ENCODE measurements at places on chromosomes 6 and 20. TPM values are rescaled to one million over a fixed set of nuclear protein-coding genes. Genes with fewer than 3 reads are reported as not detected.

- no peaks in the 10 kb centered on the region for H3K36me3 ChIP-seq
- no peak overlapping the region for H3K4me3 ChIP-seq
- DNase-seq, result no peak
Measured at GRCh38 chr6:11462742-11463397, 74.7 kb upstream of the TMEM170B start.

GRM1 gene
- 0.07 TPM for total RNA-seq

CDC5L gene
- total RNA-seq, result 34.6 TPM

- peaks cover 2% of the 10 kb centered on the region for H3K4me1 ChIP-seq
- no peak overlapping the region for H3K27ac ChIP-seq
- H3K36me3 ChIP-seq, result peaks cover under 1% of the 10 kb centered on the region
- DNase-seq, result no peak
Measured at GRCh38 chr6:51913265-51913664, 174.1 kb downstream of the PKHD1 start.

ZSCAN9 gene
- total RNA-seq, result 11.5 TPM

DNA sequence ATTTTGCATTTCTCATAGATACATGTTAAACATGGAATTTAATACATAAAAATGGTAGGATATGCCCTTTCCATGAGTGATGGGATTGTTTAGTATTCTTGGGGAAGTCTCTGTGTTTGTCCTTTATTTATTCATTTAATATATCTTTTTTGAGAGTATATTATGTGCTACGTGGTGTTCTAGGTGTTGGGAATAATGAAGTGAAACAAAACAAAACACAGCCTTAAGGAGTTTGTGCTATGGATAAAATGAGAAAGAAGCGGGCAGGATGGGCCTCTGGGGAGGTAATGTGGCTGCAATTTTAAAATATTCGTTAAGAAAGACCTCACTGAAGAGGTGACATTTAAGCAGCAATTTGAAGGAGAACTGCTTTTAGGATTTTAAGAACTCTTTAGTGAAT is 851.5 kb downstream of the MAFB start:
- H3K4me3 ChIP-seq, result no peak overlapping the region
- DNase-seq, result no peak
- no peak overlapping the region for H3K27ac ChIP-seq
- no peaks in the 10 kb centered on the region for H3K27me3 ChIP-seq
- no peaks in the 10 kb centered on the region for H3K4me1 ChIP-seq

FAM209A gene
- total RNA-seq, result not detected

DNA sequence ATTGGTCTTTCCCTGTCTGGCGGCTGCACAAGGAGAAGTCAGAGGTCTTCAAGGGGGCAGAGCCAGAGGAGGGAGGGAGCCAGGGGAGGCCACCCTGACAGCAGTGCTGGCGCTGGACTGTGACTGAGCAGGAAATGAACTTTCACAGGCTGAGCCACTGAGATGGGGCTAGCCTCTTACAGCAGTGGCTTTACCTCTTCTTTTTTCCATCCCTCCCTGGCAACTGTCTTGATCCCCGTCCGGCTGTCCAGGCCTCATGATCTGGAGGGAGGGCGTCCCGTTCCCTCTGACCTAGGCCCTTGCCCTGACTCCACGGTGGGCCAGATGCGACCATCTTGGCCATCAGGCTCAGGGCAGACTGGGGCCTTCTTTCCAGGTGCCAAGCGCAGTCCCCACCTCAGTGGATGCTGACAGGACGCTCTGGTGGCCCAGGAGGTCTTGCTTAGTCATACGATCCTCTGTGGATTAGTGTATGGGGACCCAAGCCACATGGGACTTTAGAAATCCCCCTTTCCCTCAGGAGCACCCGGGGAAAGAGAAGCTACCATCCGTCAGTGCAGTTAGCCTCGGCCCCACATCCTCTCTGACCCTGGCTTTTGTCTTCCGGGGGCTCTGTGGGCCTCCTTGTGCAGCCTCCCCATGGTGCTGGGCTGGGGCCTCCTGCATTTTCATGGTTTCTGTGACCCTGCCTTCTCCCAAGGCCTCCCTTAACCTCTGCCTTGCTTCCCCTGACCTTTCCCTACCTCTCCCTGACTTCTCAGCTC is 57.4 kb upstream of the CCDC167 start:
- H3K27ac ChIP-seq, result no peak overlapping the region
- no peak overlapping the region for H3K4me3 ChIP-seq
- no peak for DNase-seq
- no peaks in the 10 kb centered on the region for H3K27me3 ChIP-seq
- H3K4me1 ChIP-seq, result no peaks in the 10 kb centered on the region

OR2B6 gene
- total RNA-seq, result not detected

TPD52L2 gene
- total RNA-seq, result 98.4 TPM

RIPOR2 gene
- total RNA-seq, result 5.0 TPM

- H3K27me3 ChIP-seq, result no peaks in the 10 kb centered on the region
- DNase-seq, result no peak
- H3K4me1 ChIP-seq, result peaks cover 5% of the 10 kb centered on the region
- no peak overlapping the region for H3K4me3 ChIP-seq
- peaks cover 74% of the 10 kb centered on the region for H3K36me3 ChIP-seq
- H3K27ac ChIP-seq, result no peak overlapping the region
Measured at GRCh38 chr6:28393912-28394662, 5.5 kb downstream of the ZSCAN12 start.

DNA sequence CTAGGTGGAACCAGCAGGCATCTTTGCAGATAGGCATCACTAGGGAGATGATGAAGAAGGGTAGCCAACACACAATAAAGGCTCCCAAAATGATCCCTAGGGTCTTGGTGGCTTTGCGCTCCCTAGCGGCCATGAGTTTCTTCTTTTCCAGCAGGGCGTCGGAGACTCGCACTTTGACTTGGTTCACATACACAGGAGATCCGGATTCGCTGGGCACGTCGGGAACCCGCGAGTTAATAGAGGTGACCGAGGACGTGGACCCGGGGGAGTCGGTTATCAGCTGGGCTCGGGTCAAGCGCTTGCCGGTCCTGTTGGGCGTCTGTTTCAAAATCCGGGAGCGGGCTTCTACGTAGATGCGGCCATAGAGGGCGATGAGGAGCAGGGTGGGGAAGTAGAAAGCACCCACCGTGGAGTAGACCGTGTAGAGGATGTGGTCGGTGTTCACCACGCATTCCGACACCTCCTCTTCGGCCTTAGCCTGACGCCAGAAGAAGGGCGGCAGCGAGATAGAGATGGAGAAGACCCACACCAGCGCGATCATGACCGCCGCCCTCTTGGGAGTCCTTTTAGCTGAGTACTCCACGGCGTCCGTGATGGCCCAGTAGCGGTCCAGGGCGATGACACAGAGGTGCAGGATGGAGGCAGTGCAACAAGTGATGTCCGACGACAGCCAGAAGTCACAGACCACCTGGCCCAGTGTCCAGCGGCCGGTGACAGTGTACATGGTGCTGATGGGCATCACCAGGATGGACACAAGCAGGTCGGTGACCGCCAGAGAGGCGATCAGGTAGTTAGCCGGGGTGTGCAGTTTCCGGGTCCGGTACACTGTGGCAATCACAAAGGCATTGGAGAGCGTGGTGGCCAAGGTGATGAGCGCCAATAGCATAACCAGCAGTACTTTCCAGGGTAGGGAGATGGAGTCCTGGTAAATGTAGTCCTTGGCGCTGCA is 658 bp downstream of the HTR1B start:
- peak overlapping the region; percentile 84 for H3K4me3 ChIP-seq
- peaks cover 17% of the 10 kb centered on the region for H3K27me3 ChIP-seq
- peak; percentile 73 for DNase-seq
- peaks cover 2% of the 10 kb centered on the region for H3K36me3 ChIP-seq

C20orf202 gene
- total RNA-seq, result 0.13 TPM

FRMD1 gene
- not detected for total RNA-seq

DNA sequence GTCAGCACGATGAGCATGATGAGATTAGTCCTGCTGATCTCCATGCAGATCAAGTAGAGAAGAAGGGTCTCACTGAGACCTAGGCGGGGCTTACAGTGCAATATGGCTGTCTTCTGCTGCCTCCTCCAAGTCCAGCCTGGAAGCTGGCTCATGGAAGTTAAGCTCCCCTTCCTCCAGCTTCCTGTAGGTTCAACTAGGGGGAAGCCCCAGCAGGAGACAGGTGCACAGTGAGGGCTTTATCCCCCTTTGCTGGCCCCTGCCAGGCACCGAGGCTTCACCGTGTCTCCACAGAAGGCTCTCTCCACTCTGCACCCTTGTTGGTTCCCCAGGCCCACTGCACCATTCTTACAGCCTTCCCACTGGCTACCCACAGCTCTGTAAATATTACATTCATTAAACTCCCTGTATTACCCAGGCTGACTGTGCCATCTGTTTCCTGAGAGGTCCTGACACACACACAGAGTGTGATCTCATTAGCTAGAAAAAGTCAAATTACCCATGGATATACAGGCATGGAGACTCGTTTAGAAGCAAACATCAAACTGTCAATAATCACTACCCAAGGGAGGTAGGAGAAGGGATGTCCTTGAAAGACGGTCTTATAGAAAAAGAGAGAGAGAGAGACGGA is 90.4 kb downstream of the SLC2A10 start:
- no peaks in the 10 kb centered on the region for H3K4me1 ChIP-seq
- no peak overlapping the region for H3K27ac ChIP-seq
- no peaks in the 10 kb centered on the region for H3K27me3 ChIP-seq
- H3K36me3 ChIP-seq, result no peaks in the 10 kb centered on the region

PXDC1 gene
- total RNA-seq, result 3.1 TPM

DNA sequence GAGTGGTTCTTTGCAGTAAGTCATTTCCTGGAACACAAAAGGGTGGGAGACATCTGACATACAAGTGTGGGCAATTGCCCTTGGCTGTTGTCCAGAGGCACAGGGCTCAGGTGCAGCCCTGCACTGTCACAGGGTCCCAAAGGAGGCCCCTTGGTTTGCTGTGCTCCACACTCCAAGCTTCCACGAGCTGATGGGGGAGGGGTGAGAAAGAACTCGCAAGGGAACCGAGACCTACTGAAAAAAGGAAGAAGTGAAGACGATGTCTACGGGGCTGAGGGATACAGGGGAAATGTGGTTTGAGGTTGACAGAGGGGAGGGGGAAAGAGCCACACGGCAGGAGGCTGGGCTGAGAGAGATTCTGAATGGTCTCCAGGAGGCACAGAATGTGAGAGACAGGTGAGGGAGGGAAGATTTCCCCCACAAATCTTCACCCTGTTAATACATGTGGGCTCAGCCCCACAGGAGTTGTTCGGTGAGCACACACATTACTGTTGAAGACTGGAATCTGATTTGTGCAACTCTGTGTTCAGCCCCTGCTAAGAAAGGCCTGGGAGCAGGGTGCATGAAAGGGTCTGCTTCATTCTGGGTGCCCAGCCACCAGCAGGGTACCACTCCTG is 123.4 kb downstream of the LY86 start:
- no peak overlapping the region for H3K4me3 ChIP-seq
- no peaks in the 10 kb centered on the region for H3K27me3 ChIP-seq
- no peaks in the 10 kb centered on the region for H3K36me3 ChIP-seq
- DNase-seq, result no peak
- H3K27ac ChIP-seq, result no peak overlapping the region
- peaks cover 3% of the 10 kb centered on the region for H3K4me1 ChIP-seq

DDX43 gene
- not detected for total RNA-seq

DEFB119 gene
- total RNA-seq, result not detected

GSTA2 gene
- total RNA-seq, result not detected

DNA sequence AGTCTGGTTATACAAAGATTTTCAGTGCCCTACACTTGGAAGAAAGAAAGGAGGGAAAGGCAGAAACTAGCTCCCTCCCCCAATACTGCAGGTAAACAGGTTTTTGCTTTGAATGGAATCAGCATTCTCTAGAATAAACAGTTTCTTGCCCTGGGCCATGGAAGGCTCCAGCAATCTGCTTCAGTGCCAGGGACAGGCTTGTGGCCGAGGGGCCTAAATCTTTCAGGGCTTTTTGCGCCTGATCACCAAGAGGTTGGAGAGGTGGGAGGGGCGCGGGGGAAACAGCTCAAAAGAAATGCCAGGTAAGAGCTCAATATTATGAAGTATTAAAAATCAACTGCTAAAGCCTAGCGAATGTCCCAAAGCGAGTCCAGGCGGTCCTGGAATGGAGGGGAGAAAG is 23.8 kb downstream of the TFAP2B start:
- no peak overlapping the region for H3K27ac ChIP-seq
- no peaks in the 10 kb centered on the region for H3K36me3 ChIP-seq
- peaks cover 86% of the 10 kb centered on the region for H3K27me3 ChIP-seq
- peak; percentile 59 for DNase-seq

TFAP2D gene
- total RNA-seq, result not detected

SRMS gene
- total RNA-seq, result 0.70 TPM

APOBEC2 gene
- total RNA-seq, result not detected

DNA sequence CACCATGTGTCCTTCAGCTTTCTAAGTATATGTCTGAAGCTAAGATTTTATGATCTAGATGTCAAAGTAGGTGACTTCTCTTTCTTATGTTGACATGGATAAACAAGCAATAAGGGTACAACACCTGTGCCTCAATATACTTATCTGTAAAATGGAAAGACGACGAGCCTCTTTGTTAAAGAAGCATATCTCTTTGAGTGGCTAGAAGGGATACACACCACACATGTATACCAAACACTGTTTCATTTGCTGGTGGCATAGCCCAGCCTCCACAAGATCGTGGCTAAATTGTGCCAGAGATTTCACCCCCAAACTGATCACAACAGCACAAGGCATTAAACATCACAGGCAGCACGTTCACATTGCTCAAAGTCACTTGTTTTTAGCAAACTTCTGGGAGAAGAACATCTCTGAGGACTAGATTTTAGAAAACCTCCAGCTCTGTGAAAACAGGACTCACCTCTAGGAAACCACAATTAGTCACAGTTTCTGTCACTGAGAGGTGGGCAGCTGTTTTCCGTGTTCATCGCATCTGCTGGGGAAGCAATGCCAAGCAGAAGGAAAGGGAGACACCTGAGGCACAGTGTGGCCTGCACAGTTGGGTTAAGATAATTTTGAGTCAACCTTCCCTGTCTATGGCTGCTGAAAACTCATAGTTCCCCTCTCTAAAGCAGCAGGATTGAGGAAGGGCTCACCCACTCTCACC is 263.0 kb upstream of the PLCB4 start:
- peaks cover 13% of the 10 kb centered on the region for H3K4me1 ChIP-seq
- no peaks in the 10 kb centered on the region for H3K27me3 ChIP-seq
- H3K27ac ChIP-seq, result no peak overlapping the region
- H3K4me3 ChIP-seq, result no peak overlapping the region
- no peaks in the 10 kb centered on the region for H3K36me3 ChIP-seq

PPP1R3G gene
- not detected for total RNA-seq

DNA sequence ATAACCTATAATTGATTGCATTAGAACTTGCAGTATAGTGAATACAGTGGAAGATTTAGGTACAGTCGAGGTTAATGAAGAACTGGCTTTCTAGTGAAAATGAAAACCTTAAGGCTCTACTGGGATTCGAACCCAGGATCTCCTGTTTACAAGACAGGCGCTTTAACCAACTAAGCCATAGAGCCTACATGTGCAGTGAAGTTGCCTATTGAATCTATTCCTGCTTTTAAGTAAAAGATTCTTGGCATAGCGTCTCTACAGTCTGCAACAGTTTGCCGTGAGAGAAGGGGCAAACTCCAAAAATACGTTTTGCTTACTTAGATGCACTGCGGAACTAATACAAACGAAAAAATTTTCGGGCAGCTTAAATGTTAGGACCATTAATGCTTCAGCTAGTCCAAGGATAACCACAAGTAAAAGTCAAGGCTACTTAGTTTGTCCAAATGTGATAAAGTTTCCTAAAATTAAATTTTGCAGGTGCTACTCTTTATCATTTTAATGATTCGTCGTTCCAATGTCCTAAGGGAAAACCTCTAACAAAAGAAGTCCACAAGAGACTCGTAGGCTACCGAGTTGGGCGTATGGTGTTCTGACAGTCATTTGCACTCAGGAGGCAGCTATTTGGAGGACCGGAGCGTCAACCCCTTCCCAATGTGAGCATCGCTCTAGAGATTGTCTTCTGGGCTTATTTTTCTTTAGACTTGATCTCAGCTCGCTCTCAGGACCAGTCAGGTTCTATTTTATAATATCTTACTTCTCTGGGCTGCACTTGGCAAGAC is 31.3 kb upstream of the ZSCAN23 start:
- no peaks in the 10 kb centered on the region for H3K36me3 ChIP-seq
- H3K27ac ChIP-seq, result no peak overlapping the region
- DNase-seq, result no peak
- H3K4me1 ChIP-seq, result no peaks in the 10 kb centered on the region
- peak overlapping the region; percentile 95 for H3K4me3 ChIP-seq
- H3K27me3 ChIP-seq, result no peaks in the 10 kb centered on the region

All from H9 (cell line).